CD4-positive, alpha-beta T cell treated with Interleukin-2 at 100 ng/mL for 4 hours (primary cell): ENCODE measurements at places on chromosomes 1 and 21.
A peak's percentile ranks its signal among the peaks of the same experiment; 100 is the strongest.

DNA sequence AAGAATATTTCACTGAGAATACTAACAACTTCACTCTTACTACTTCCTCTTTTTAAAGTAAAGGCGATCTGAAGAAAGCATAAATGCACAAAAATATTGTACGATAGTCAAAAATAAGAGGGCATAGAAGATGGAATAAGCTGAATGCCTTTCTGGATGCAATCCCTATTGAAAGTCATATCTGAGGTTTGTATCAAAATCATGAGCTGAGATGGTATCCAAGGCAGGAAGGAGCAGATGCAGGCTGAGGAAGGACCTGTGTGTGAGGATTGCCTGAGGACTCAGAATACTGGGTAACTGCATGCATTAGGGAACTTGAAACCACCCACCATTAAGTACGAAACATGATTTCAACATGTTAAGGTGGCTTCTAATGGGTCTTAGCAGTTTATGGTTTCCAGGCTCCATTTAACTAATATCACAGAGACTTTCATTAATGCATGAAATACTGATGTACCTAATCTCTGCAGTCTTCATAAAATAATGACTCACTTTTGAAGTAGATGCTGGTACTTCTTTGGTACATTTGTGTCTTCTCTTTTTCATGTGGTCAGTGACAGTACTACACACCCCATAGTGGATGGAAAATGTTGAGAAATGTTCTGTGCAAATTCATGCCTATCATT is 29.6 kb upstream of the RGS1 start:
- peak; percentile 42 for DNase-seq

GRCh38 chr1:209311770-209312169 is 271.7 kb upstream of the CAMK1G start:
- DNase-seq: no peak

DNA sequence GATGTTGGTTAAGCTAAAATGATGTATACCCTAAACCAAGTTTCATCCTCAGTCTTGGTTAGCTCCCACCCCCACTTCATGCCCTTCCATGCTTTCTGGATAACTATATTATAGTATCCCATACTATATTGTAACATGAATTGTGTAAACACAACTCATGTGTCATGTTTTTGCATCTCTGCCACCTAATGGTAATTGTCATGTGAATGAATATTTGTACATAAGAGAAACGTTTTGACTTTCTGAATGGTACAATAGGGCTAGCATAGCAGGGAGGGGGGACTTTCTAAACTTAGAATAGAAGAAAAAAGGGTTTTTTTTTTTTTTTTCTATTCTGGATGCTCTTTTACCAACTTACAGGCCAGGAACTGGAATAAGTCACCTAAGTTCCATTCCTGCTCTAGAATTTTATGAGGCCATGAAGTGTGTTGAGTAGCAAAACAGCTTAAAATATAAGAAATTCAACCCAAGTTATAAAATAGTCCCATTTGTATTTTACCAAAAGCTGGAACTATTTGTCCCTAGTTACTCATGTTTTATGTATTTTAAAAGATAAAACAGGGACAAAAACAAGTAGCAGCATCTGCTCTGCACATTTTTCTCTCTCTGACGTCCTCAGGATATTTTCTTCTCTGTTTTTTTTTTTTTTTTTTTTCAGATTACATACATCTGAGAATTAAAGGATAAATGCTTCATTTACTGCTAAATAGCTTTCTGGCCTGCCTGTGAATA is 77.4 kb downstream of the HLX start:
- no peak for DNase-seq

GRCh38 chr1:225820522-225821120 is 10.7 kb downstream of the EPHX1 start:
- DNase-seq: no peak

DNA sequence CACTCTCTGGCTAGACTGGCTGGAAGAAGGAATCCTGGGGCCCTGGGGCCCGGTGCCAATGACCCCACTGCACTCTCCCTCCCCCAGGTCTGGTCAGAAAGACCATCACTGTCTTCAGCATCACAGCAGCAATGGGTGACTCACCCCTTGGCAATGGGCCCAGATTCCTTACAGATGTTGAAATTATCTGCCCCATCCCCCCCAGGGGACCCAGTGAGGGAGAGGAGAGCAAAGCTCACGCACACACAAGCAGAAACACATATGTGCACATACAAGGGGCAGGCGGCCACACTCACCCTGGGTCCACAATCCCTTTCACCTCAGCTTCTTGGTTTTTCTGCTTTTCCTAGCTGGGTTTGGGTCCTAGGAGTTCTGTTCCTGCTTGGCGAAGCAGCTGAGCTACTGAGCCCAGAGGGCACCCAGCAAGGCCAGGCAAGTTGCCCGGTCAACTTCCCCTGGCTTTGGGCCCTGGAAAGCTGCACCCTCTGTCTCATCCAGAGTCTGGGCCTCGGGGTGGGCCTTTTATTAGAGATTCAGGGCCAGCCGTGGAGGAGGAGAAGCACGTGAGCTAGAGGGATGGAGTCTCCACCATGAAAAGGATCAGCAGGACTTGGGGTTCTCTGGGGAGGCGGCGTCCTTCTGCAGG is 2.6 kb downstream of the COL16A1 start:
- peak; percentile 34 for DNase-seq

GRCh38 chr1:205840146-205840923 is 9.6 kb downstream of the PM20D1 start:
- no peak for DNase-seq

GRCh38 chr1:178625695-178626094 is 99.3 kb upstream of the RALGPS2 start:
- no peak for DNase-seq

DNA sequence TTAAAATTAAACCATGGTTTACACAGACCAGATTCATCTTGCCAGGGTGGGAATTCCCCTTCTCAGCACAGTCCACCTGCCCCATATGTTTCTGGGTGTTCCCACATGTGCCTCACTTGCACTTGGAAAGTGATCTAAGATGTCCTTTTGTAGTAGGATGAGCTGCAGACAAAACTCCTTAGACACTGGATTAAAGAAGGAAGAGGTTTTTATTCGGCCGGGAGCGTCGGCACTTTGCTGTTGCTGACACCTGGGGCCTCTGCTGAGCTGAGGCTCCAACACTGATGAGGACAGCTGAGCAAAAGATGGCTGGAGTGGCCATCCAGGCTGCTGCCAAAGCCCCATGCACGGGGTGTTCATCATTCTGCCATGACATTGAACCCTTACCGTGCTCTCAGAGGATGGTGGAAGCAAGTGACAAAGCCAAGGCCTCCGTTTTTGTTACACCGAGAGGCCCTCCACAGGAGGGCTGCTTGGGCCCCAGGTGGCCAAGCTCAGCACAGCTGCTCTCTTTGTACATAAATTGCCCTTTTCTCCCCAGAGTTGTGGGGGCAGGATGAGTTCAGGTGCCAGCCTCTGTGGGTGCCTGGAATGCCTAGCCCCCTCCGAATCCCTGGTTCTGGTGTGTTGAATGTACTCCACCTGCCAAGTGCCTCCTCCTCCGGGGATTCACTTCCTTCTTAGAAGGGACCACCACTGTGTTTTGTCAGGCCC is 7.3 kb upstream of the ACOT11 start:
- DNase-seq: no peak

GRCh38 chr1:240004086-240004749 is 87.5 kb upstream of the FMN2 start:
- peak; percentile 11 for DNase-seq

GRCh38 chr1:50976111-50976889 is 6.3 kb downstream of the CDKN2C start:
- DNase-seq: no peak
